ENCODE measurements at places on chromosomes 7 and 10.

DNA sequence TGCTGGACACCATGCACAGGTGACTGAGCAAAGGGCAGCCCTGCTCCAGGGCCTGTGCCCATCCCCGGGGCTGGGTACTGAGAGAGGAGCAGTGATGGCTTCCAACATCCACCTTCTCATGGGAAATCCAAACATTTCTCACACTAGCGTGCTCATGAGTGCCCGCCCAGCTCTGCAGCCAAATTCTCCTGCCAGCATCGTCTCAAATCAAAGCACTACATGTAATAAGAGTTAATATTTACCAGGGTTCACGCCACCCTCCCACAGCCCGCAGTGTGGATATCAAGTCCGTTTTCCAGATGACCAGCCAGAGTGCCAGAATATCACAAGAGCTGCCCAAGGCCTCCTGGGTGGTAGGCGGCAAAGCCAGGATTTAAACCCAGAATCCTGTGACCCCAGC lies 12.1 kb downstream of the IL15RA start:
- no peak for DNase-seq

- DNase-seq, result no peak
These were observed 2.4 kb downstream of the EIF4H start for GRCh38 chr7:74176555-74176954.

DNA sequence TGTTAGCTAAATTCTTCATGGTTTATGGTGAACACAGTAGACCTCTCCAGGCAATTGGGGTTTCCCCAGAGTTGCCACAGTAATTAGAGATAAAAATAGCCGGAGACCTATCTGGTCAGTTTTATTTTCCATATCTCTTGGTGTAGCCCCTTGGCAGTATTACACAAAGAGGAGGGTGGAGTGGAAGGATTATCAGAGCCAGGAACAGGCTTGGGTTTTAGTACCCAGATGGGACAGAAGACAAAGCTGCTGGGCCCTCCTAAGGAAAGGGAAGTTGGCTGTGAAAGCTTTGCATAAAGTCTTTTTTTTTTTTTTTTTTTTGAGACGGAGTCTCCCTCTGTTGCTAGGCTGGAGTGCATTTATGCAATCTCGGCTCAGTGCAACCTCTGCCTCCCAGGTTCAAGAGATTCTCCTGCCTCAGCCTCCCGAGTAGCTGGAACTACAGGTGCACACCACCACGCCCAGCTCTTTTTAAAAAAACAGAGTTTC lies 9.7 kb downstream of the ZSCAN21 start:
- DNase-seq, result no peak

DNA sequence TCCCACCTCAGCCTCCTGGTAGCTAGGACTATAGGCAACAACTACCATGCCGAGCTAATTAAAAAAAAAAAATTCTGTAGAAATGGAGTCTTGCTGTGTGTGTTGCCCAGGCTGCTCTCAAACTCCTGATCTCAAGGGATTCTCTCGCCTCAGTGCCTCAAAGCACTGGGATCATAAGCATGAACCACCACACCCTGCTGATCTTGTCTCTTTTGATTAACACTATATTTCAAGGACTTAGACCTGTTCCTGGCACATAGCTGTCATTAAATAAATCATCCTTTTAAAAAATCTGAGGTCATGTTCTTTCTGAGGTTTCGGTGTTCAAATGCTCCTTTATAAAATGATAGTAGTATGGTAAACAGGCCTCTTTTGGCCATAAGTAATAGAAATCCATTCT lies 4.8 kb downstream of the PALS2 start:
- no peak for DNase-seq

DNA sequence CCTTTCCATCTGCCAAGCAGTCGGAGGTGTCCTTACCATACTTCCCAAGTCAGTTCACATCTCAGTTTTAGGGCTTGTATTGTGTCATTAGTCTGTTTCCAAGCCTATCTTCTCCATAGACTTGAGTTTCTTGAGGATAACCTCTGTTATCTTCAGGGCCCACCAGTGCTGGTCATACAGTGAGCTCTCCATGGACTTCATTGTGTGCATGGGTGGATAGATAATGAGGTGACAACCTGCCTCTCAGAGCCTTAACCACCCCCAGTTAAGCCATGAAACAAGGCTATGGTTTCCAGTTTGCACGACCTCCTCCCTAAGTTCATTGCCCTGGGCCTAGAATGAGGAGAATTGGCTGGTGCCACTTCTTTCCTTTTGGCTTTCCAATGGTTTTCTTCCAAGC lies 38.5 kb upstream of the WAC start:
- no peak for DNase-seq

DNA sequence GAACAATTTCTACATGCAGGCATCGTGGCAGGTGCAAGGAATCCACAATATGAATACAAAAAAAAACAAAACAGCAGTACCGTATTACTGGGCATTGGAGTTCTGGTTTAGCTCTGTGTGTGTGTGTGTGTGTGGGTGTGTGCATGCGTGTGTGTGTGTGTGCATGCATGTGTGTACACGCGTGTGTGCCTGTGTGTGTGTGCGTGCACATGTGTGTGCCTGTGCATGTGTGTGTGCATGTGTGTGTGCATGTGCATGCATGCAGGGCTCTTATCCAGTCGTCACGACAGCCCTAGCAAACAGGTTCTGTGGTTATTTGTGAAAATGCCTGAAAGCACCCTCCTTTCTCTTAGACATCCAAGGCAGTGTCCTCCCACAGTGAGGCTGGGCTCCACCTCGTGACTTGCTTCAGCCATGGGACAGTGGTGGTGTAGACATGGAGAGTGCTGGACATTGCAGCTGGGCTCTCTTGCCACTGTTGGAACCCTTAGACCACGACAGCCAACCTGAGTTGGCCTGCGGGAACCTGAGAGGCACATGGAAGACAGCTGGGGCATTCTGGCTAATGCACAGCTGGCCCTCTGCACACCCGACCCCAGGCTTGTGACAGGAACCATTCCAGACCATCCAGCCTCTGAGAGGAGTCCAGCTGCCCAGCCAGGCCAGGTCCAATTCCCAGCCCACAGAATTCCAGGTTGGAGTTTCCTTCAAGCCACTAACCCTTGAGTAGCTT lies 173.4 kb upstream of the SHH start:
- no peak for DNase-seq

GRCh38 chr10:77022671-77023070 lies 614.9 kb downstream of the KCNMA1 start:
- DNase-seq, result no peak

GRCh38 chr7:41199136-41199535 lies 503.8 kb downstream of the INHBA start:
- DNase-seq, result no peak

- DNase-seq, result no peak
These were observed 91.4 kb downstream of the TPST1 start for GRCh38 chr7:66296557-66296956.

DNA sequence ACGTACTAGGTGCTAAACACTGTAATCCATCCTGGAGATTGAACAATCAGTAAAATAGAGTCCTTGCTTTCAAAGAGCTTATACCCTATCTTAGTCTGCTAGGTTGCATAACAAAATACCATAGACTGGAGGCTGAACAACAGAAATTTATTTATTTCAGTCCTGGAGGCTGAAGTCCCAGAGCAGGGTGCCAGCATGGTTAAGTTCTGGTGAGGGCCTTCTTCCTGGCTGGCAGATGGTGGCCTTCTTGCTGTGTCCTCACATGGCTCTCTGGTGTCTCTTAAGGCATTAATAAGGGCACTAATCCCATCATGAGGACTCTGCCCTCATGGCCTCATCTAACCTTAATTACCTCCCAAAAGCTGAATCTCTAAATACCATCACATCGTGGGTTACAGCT lies 43.1 kb upstream of the ICA1 start:
- no peak for DNase-seq

GRCh38 chr7:67842571-67842970 lies 845.9 kb downstream of the TYW1 start:
- DNase-seq, result no peak

GRCh38 chr7:140209866-140210609 lies 33.3 kb upstream of the KDM7A start:
- DNase-seq, result no peak

DNA sequence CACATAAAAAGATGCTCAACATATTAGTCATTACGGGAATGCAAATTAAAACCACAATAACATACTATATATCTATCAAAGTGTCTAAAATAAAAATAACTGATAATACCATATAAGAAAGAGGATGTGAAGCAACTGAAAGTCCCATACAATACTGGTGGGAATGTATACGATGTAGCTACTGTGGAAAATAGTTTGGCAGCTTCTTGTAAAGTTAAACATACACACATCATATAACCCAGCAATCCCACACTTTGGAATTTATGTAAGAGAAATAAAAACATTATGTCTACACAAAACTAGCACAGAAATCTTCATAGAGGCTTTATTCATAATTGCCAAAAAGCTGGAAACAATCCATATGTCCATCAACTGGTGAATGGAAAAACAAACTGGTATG lies 10.5 kb upstream of the COMMD3 start:
- DNase-seq, result no peak

All from forelimb muscle (tissue), 1 donor.